ENCODE measurements at places on chromosomes 11 and 22.

- DNase-seq: no peak
Observed at GRCh38 chr11:72634016-72634415, 40.2 kb downstream of the PDE2A start.

GRCh38 chr22:26887456-26887855 lies 230.1 kb downstream of the MIAT start:
- no peak for DNase-seq

DNA sequence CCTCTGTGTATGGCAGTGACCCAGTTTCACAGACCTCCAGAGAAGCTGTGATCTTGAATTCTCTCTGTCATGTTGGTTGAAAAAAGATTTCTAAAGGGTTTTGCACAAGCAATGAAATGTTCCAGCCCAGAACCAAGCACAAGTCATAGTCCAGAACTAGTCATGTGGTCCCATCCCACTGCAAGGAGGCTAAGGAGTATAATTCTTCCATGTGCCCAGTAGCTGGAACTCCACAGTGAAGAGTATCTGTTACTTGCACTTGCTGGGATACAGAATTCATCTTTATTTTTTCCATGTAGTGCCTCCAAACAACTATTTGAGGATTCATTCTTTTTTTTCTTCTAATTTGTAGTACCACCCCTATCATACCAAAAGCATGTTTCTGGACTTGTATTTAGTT lies 9.9 kb upstream of the MMP8 start:
- DNase-seq: no peak

DNA sequence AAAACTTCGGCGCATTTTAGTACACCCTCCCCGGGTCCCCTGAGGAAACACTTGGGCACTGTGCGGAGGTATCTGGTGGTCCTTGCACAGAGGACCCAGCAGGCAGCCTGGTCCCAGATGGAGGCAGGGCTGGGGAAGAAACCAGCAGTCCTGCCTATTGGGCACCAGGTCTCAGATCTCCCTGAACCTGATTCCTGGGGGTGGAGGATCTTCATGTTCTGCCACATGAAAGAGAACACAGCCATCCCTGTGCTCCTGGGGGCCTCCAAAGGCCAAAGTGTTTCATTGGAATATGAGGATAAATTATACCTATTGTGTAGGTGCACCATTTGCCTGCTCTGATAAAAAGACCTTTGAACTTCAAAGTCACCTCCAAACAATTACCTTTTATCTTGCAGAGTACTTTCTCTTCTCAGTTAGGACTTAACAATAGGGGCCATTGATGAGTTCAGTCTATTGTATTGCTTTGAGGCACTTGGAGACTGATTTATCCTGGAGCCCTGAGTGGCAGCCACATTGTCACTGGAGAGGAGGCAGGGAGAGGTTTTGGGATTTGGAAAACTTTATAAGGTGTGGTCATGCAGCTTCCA lies 1.8 kb downstream of the RCN1 start:
- DNase-seq: no peak

GRCh38 chr11:115145324-115145723 lies 358.9 kb downstream of the CADM1 start:
- peak; percentile 91 for DNase-seq

DNA sequence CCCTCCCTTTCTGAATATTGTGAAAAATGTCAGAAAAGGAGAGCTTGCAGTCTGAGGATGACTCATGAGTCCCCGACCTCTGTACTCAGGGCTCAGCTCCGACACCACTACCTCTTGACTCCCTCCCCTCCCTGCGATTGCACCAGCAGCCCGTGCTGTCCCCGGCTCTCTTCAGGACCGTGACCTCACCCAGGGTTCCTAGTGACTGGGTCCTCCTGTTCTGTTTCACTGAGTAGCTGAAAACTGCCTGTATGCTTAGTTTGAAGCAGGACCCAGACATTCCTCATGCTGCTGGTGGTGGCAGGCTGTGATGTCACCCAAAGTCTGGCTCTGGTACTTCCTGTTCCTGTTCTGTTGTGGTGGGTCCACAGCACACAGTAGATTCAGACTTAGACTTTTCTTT lies 11.7 kb downstream of the PHRF1 start:
- DNase-seq: no peak

DNA sequence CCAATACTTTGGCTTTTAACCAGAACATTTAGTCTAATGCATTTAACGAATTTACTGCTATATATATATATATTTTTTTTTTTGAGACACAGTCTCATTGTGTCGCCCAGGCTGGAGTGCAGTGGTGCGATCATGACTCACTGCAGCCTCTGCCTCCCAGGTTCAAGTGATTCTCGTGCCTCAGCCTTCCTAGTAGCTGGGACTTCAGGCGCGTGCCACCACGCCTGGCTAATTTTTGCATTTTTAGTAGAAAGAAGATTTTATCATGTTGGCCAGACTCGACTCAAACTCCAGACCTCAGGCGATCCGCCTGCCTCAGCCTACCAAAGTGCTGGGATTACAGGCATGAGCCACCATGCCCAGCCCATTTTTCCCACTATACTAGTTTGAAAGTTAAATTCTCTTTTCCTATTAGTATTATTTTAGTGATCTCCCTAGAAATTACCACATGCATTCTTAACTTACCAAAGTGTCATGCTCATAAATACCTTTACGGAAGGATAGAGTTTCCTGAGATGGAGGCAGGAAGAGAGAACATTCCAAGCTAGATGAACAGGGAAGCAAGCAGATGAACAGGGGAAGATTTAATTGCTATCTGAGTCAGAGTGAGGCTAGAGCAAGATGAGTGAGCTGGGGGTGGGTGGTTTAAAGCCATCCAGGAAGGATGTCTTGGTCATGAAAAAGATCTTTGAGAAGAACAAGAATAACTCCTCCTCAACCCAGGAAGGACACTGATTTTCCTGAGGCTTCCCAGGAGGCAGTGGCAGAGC lies 4.4 kb upstream of the PGAP2 start:
- no peak for DNase-seq

DNA sequence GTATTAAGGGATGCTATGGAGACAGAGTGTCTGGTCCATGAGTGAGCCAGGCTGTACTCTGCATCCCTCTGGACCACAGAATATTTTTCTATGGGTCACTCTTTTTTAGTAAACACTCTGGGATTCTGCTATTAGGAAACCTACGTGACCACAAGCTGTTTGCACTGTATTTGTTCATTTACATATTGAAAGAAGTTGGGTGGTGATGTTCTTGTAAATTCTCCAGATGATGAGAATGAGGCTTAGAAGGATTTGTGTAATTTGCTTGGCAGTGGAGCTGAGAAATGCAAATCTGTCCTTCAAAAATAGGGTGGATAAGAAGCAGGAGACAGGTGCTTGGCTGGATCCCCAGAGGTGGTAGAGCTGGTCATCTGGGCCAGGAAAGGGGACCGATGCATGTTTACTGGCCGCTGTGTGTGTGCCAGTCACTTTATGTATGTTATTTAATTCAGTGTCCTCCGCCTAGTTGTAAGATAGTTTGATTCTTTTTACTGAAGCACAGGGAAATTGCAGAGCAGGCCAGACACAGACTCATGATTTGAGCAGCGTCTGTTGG lies 63.7 kb upstream of the HEPHL1 start:
- no peak for DNase-seq

DNA sequence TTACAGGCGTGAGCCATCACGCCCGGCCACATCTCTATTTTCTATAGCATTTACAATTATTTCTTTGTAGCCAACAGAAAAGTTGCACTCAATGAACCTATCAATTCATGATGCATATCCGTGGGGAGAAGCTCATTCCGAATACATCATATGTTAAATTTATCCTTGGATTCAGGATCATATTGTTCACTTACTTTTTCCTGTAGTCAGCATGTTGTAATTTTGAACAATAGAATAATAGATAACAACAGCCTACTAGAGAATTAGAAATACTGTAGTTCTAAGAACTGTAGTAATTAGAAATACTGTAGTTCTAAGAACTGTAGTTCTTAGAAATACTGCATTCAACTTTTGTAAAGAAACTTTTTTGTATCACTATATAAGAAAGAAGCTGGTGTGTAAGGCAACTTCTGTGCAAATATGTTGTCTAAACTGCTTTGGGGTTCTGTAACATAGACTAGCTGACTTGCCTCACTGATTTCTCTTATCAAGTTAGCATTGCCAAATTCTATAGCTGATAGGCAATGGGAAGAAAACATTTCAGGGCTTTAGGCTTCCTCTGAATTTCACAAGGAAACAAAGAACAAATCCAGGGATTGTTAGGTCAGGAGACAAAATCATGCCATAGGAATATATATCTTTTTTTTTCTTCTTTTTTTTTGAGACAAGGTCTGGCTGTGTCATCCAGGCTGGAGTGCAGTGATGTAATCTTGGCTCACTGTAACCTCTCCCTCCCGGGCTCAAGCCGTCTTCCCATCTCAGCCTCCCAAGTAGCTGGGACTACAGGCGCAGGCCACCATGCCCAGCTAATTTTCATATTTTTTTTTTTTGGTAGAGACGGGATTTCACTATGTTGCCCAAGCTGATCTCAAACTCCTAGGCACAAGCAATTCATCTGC lies 91.9 kb downstream of the CSTPP1 start:
- no peak for DNase-seq

DNA sequence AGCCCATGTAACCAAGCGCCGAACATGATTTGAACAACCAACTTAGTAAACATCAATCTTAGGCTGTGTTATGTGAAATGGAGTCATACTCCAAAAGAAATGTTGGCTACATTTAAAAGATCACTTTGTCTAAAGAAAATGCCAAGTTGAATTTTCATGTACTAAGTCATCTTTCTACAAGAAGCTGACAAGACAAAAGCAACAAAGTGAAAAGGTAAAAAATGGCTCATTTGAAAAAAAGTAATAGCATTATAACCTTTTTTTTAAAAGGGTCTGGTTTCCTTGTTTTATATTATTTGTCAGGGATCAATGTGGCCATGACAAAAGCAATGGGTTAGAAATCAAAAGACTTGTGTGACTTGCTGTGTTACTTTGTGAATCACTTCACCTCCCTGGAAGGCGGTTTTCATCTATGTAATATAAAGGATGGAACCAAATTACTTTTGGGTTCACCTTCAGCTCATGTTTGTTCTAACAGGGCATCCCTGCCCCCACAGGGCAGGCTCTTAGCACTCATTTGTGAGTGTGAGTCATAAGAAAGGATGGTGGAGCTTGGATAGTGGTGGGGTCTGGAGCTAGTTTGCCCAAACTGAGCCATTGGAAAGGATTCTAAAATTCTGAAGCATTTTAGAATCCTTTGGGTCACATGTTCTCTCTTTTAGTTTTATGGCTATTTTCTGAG lies 131.9 kb upstream of the MTMR2 start:
- no peak for DNase-seq

GRCh38 chr11:64198511-64198910 lies 8.0 kb upstream of the FERMT3 start:
- no peak for DNase-seq
